Aorta (tissue), 5 donors: ENCODE measurements at places on chromosomes 12 and 14.

GRCh38 chr12:46692606-46693005 lies 133.2 kb downstream of the SLC38A4 start:
- H3K27ac ChIP-seq: no peak overlapping the region
- no peaks in the 10 kb centered on the region for H3K4me1 ChIP-seq
- no peaks in the 10 kb centered on the region for H3K27me3 ChIP-seq
- H3K36me3 ChIP-seq: no peaks in the 10 kb centered on the region
- no peak overlapping the region for H3K4me3 ChIP-seq

- H3K4me1 ChIP-seq: no peaks in the 10 kb centered on the region
- no peak overlapping the region for H3K27ac ChIP-seq
- H3K27me3 ChIP-seq: no peaks in the 10 kb centered on the region
- no peak overlapping the region for H3K4me3 ChIP-seq
Observed at GRCh38 chr14:95699412-95699811, 13.2 kb downstream of the TCL1B start.

- no peaks in the 10 kb centered on the region for H3K36me3 ChIP-seq
- H3K27ac ChIP-seq: no peak overlapping the region
- H3K27me3 ChIP-seq: no peaks in the 10 kb centered on the region
Observed at GRCh38 chr12:92537290-92537960, 165.4 kb upstream of the PLEKHG7 start.

GRCh38 chr12:27571463-27571862 lies 47.5 kb downstream of the PPFIBP1 start:
- no peak overlapping the region for H3K27ac ChIP-seq
- no peak for DNase-seq
- no peaks in the 10 kb centered on the region for H3K27me3 ChIP-seq
- peaks cover 1% of the 10 kb centered on the region for H3K4me1 ChIP-seq
- H3K4me3 ChIP-seq: no peak overlapping the region

DNA sequence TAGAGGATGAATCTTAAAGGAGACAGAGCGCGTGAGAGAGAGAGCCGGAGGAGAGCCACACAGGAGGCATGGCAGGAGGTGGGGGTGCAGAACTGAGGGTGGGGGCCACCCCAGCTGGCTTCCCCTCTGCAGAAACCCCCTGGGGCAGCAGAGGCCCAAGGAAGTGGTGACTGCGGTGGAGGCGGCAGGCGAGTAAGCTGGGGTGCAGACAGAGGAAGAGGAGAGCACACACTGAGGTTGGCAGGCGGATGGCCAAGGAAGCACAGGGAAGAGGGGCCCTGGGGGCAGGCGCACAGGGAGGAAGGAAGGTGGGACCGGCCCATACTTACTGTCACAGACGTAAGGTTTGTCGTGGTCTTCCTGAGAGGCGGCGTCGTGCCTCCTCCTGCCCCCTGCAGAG lies 179.8 kb downstream of the DPF3 start:
- no peak overlapping the region for H3K4me3 ChIP-seq
- DNase-seq: no peak
- H3K27ac ChIP-seq: no peak overlapping the region
- H3K4me1 ChIP-seq: no peaks in the 10 kb centered on the region
- no peaks in the 10 kb centered on the region for H3K27me3 ChIP-seq

DNA sequence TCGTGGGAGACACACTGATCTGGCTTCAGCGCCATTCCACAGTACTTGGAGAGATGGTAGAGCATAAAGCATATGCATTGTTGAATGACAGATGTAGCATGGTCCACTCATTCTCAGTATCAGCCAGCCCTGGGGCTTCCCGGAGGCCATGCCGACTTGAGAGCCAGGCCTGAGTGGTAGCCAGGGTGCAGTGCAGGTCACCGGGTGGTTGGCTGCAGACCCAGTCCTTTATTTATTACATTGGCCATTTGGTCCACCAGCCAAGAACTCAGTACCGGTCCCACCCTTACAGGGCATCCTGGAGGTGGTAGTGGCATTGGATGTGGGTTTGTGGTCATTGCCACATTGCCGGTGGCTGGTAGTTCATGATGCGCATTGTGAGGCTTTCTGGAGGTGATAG lies 121.6 kb upstream of the RTL1 start:
- no peak overlapping the region for H3K27ac ChIP-seq
- DNase-seq: no peak
- H3K4me3 ChIP-seq: no peak overlapping the region
- H3K27me3 ChIP-seq: no peaks in the 10 kb centered on the region
- no peaks in the 10 kb centered on the region for H3K4me1 ChIP-seq
